ENCODE measurements at places on chromosomes 7 and 10.
A peak's percentile ranks its signal among the peaks of the same experiment; 100 is the strongest.

DNA sequence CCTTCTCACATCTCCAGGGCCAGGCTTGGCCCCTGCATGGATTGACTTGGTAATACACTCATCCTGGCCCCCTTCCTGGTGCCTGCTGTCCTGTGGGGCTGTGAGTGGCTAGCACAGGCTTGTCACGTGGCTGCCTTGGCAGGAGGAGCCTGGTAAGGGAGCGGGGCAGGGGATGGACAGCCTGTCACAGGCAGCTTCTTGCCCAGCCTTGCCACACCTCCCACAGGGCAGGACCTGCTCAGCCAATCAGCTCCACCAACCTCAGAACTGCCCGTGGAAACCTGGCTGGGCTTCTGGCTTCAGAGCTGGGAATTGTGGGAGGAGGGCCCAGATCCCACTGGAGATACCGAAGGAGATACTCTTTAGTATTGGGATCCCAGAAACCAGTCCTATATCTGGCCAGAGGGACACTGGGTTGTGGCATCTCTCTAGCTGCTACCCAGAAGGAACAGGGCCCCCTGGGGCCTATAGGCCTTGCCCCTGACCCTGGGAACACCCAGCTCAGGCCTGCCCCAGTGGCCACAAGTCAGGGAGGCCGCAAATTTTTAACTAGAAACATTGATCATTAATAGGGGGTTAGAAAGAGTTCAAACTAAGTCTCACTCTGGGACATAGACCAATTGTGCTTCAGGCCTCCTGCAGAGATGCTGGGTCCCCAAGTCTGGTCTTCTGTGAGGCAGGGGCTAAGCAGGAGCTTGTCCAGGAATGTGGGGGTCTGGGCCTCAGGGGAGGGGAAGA, at the start of gene HOGA1:
Gene HOGA1 (plus strand): TSS at position 330 of the 738 bp plus-strand sequence. CDS start 315 bp downstream, at position 645.
- DNase-seq = peak; percentile 70

- no peak for DNase-seq
These were observed 772 bp downstream of the PRDX3 start for GRCh38 chr10:119177708-119178371.

DNA sequence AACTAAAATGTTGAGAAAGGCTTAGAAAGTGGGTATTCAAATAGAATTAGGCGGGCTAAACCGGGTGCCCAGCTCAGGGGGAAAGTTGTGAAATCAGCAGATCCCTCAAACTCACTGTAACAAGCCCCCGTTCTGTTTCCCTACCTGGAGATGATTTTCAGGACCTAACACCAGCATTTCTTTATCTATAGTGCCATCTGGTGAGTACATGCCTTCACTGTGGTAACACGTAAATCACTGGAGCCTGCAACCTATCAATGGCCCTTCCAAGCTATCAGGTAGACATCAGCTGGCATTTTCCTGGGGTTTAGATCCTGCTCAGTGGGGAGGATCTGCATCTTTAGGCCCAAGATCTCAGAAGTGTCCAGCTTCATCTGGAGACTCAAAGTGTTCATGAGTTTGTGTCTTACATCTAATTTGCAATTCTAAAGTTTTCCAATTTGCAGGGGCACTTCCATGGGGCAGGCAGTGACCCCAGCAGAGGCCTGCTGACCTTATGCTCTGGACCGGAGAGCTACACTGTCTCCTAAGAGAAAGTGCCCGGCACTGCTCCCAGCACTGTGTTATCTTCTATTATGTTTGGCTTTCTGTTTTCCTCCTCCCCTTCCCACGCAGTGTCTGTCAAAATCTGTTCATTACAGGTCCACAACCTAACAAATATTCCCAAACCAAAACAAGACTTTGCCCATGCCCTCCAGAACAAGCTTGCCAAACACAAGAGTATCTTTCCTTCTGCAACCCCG, 132.5 kb downstream of the LSM5 start:
- DNase-seq = no peak

GRCh38 chr7:87154569-87154968, 2.3 kb downstream of the DMTF1 start:
- DNase-seq = no peak

- no peak for DNase-seq
These were observed 165.6 kb upstream of the PRR15 start for GRCh38 chr7:29398011-29398410.

DNA sequence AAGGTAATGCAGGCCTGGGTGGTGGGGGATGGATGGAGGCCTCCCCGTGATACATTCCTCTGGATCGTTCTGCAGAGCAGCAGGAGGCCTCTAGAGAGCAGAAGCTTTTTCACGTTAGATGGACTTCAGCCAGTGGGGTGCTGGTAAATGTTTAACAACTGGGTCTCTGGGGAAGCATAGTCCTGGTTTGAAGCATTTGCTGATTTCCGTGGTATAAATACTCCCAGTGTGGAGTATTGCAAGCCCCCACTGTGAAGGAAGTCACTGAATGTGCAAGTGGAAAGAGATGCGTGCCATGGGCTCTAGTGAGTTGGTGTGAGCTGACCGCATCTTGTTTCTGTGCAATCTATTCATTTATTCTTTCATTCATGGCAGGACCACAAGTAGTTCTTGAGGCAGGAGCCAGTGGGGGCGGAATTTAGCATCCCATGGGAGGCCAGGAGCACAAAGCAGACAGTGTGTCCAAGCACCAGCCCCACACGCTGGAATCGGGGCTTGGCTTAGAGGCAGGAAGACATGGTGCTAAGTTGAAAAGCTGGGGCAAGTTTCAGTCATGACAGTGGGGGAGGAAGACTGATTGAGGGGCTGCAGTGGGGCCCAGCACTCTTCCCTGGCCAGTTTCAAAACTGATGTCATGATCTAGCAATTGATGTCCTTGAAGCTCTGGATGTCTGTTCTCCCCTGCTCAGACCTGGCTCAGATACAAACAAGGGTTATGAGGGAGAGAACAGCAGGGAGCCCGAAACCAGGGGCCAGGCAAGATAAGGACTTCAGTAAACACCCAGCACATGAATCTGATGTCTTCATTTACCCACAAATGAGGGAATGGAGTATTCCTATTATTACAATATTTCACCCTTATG, 280.9 kb upstream of the LYZL1 start:
- peak; percentile 42 for DNase-seq

Data from fibroblast of skin of back (primary cell).